CD4-positive, alpha-beta memory T cell (primary cell): ENCODE measurements at places on chromosomes 6 and 20.

- DNase-seq: no peak
Observed at GRCh38 chr20:47784599-47785310, 526 bp downstream of the SULF2 start.

- DNase-seq: no peak
Observed at GRCh38 chr20:44827401-44827800, 17.1 kb upstream of the RIMS4 start.

- DNase-seq: no peak
Observed at GRCh38 chr6:43970913-43971775, 156.1 kb downstream of the MRPL14 start.

DNA sequence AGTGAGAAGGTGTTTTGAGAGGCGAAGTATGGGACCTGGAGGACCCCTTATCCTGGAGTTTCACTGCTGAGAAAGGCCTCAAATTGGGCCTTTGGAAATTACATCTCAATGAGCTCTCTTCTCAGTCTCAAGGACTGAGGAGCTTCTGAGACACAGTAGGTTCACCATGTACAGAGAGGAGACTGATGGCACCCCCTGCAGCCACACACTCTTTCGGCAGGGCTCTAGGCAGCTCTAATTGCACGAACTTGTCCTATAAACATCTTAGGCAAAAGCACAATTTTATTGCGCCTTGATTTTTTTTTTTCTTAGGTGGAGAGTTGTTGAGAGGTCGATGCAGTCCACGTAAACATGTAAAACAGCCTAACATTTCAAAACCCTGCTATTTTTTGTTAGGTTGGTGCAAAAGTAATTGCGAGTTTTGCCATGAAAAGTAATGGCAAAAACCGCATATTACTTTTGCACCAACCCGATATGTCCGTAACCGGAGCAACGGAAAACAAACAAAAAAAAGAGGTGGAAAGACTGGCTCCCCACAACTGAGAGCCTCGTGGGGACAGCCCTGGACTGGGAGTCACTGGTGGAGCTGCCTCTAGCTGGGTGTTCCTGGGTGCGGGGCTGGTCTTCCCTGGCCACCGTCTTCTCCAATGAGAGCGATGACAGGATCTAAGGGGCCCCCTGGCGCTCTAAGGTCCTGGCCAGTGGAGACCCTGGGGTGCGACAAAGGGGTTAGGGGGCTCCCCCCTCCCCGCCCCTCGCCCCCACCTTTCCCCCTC is 84.0 kb upstream of the EYA2 start:
- no peak for DNase-seq

DNA sequence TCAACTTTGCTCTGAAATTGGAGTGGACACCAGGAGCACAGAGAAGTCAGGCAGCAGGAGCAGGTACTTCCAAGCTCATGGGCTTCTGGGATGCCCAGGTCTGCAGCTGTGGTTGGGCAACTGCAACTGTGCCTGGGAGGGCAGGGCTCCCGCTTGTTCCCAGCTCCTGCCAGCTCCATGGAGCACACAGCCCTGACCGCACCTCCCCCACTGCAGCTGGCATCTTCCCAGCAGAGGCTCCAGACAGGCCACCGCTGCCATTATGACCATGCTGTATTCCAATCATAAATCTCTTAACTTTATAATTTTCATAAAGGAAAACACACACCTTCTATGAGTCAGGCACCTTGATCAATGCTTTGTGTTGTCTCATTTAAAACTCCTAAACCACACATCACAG is 36.9 kb downstream of the STK38 start:
- no peak for DNase-seq

DNA sequence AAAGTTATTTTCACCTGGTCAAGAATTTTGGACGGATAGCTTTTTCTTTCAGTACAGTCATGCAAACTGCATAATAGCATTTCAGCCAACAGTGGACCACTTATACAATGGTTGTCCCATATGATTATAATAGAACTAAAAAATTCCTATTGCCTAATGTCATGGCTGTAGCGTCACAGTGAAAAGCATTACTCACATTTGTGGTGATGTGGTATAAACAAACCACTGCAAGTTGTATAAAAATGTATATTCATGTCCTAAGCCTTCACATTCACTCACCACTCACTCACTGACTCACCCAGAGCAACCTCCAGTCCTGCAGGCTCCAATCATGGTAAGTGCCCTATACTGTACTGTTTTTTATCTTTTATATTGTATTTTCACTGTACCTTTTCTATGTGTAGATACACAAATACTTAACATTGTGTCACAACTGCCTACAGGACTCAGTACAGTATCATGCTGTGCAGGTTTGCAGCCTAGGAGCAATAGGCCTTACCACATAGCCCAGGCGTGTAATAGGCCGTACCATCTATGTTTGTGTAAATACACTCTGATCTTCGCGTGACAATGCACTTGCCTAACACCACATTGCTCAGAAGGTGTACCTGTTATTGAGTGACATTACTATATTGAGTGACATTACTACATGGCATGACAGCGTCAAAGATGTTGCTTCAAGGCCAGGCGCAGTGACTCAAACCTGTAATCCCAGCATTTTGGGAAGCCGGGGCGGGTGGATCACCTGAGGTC is 17.9 kb downstream of the ABHD12 start:
- no peak for DNase-seq

GRCh38 chr6:161359618-161359945 is 85.7 kb upstream of the AGPAT4 start:
- DNase-seq: no peak

DNA sequence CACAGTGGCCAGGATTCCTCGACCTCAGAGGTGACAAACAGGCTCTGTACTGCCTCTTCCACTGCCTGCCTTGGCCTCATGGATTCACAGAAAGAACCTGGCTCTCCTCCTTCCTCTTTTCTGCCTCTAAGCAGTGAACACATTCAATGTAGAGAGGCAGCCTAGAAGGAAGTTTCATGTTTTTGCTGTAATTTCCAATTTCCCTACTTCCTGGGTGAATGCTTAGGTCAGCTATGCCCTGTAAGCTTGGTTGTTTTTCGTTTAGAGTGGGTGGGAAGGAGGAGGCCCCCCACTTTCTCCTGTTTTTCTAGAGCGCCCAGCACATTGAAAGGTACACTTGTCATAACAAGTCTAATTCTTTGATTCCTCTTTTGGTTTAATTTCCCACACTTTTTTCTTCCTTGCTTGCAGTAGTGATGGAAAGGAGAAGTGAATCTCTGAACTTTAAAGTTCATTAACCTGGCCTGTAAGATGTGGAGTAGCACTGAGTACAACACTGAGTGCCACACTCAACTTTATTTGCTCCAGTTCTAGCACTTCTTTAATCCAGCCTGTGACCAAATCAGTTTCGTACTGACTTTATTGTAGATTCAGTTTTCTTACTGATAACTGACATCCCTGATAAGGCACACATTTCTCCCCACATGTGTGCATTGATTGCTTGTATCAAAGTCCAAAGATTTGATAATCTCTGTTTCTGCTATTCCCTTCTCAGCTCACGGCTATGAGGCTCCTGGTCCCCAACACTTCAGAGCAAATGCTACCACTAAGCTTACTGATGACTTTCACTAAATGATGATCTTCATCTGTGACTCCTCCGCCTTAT is 100.0 kb upstream of the MAN1A1 start:
- no peak for DNase-seq

DNA sequence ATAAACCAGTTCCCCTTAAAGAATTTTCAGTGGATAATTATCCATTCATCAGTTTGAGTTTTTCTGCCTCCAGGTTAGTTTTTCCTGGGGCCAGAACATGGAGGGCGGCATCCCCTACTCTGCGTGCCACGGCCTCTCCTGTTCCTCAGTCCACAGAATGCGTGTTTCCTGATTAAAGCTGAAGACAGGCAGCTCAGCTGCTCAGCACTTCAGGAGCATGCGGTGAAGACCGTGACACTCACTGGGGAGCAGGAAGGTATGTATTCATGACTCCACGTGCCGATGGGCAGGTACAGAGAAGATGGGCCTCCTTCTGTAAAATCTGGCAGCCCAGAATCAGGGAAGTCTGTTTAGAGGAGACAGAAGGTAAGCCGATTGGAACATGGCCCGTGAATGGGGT is 2.0 kb upstream of the THBS2 start:
- no peak for DNase-seq

- DNase-seq: no peak
Observed at GRCh38 chr6:34523441-34524206, 32.5 kb downstream of the SPDEF start.

DNA sequence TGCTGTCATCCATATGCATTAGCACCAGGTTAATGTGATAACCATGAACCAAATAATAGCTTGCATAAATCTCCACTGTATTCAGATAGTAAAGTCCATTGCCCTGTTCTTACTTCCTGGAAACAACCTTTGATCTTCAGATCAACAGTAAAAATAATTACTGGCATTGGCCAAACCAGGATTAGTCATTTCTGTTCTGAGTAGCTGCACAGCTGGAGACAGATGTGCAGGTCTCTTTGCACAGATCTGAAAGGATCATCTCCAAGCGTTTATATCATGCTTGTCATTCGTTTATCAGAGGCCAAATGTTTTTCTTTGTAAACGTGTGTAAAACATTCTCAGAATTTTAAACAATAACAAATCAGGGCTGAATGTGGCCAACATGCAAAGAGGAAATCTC is 134.4 kb upstream of the HMGCLL1 start:
- DNase-seq: no peak

DNA sequence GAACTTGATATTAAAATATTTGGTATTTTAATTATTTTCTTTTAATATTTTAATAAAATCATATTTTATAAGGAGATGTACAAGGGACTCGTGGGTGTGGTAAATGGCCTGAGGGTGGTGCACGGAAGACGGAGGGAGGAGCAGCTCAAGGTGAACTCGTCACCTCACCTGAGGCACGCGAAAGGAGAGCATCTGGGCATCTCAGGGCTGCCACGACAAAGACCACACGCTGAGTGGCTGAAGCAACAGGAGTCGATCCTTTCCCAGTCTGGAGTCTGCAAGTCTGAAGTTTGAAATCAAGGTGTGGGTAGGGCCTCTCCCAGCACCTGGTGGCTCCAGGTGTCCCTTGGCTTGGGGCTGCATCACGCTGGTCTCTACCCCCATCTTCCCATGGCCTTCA is 39.7 kb downstream of the APCDD1L start:
- no peak for DNase-seq

DNA sequence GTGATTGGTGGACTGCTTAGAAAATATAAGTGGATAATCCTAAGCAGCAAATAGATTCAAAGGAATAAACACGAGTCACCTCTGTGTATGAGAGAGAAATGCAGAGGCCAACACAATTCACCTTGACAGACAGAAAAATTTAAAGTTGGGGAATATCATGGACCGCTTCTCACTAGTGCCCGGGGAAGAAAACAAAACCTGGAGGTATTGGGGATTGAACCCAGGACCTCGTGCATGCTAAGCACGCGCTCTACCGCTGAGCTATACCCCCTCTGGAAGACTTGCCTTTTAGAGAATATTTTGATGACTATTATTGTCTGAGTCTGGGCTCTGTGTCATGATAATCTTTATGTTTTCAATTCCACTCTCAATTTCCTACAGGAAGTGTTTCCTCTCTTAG is 111.9 kb downstream of the TRIM27 start:
- no peak for DNase-seq

DNA sequence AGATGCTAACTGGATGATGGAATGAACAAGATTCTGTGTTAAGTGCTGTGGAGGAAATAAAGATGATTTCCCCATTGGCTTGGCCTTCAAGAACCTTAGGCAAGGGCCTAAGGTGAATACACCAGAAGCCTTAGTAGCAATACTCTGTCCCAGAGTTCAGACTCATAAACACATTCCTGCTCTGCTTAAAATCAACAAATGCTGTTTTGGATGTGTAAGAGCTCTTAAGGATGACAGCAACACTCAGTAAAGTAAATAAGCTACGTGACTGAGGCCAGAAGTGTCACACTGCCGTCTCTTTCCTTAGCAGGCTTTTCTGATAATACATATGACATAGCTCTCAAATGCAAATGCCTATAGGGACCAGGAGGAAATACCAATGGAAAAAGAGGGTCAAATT is 90.6 kb downstream of the EYA2 start:
- DNase-seq: no peak

DNA sequence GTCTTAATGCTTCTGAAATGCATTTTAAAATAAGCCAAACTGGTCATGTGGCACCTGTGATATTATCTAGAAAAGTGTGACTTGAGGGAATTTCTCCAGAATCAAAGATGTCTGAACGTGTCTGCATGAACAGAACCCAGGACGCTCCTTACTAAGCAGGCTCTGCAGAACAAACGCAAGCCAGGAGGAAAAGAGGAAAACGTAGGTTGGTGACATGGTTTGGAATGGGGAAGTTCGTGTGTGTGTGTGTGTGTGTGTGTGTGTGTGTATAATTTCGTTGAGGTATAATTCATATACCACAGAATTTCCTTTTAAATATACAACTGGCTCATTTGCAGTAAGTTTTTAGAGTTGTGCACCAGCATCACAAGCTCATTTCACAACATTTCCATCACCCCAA is 200.5 kb upstream of the FOXQ1 start:
- DNase-seq: no peak

- DNase-seq: no peak
Observed at GRCh38 chr6:3751077-3751729, at the start of gene PXDC1. PXDC1 (minus strand) TSS chr6:3751713; CDS start chr6:3751531, 182 bp downstream.

- DNase-seq: no peak
Observed at GRCh38 chr6:118387921-118388701, 160.0 kb upstream of the PLN start.

GRCh38 chr6:113625850-113626249 is 231.3 kb upstream of the MARCKS start:
- no peak for DNase-seq

DNA sequence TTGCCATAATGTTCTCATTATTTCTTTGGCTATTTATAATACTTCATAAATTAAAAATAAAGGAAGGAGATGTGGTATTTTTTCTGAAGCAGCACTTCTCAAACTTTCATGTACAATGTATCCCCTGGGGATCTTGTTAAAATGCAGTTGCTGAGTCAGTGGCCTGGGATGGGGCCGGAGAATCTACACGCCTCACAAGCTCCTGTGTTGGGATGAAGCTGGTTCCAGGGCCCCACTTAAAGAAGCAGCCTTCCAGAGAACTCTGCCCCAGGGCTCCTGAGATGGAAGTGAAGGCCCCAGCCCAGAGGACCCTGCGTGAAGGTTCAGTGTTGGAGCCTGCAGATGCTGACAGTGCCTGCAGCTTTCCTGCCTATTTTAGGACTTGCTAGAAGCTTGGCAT is 40.1 kb upstream of the SLC23A2 start:
- no peak for DNase-seq

DNA sequence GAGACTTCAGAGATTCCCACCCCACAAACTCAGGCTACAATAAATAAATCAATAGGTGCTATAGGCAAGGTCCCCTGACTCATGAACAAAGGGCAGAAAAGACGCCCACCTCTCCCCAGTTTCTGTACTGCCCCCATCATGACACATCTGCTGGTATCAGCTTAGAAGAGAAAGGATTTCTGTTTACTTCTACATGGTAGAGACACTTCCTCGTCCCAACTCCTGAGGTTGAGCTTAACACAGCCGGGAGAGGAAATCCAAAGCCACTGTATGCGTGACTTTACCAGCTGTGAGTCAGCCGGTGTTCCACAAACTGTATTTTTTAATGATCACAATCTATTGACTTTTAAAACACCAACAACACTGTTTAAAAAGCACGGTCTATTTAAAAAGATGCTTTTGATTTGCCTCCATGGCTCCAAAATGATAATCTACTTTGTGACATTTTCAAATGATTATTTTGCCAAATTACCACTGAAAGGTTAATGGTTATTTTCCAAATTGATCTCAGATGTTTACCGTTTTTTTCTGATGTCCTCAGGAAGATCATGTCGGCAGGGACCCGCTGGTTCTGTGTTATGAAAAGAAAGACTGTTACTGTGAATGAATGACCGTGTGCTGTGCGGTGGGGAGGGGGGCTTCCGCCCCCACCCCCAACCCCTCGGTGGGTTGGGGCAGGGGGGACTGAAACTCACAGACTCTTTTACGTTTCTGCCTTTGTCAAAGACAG is 72.5 kb downstream of the ATP9A start:
- no peak for DNase-seq
